ENCODE measurements at places on chromosomes 1 and 21.

- no peak for DNase-seq
Measured at GRCh38 chr1:7326366-7326765, 444.7 kb upstream of the VAMP3 start.

GRCh38 chr1:43319766-43320165 lies 17.9 kb upstream of the MPL start:
- DNase-seq = no peak

GRCh38 chr1:14853518-14853917 lies 255.0 kb downstream of the KAZN start:
- no peak for DNase-seq

- DNase-seq = no peak
Measured at GRCh38 chr21:35779690-35780570, 280.4 kb downstream of the SETD4 start.

GRCh38 chr1:202662081-202662480 lies 48.2 kb downstream of the SYT2 start:
- DNase-seq = no peak

DNA sequence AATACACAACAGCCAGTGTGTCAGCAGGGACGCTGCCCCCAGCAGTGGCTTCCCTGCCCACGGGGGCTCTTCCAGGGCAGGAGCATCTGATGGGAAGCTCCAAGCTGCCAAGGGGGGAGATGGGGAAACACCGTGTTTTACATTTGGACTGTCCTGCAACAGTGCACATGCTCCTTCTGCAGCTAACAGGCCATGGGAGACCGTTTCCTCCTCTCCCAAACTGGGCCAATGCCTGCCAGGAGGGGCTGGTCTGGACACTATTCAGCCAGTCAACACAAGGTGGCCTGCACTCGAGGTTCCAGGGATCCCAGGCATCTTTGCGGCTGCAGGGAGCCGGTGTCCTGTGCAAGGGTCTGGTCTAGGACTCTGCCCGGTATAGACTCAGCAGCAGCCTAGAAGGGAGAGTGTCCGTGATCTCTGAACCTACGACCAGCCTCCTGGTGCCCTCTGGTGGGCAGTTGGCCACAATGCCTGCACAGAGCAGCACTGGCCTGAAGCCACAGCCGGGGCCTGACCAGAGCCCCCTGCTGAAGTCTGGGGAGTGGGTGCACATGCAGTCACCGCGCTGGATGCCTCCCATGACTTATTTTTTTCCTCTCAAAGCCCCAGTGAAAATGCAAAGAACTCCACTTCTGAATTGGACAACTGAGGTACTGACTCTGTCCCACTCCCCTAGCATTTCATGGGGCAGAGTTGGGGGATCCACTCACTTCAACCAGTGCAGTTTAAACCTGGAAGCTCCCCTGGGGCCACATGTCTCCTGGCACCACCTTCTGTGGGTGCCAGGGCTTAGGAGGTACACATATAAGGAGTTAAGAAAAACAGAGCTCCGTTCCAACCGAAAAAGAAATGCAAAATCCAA lies 33.3 kb downstream of the RCC2 start:
- peak; percentile 35 for DNase-seq

- DNase-seq = no peak
Measured at GRCh38 chr1:244536316-244536715, 75.2 kb downstream of the CATSPERE start.

DNA sequence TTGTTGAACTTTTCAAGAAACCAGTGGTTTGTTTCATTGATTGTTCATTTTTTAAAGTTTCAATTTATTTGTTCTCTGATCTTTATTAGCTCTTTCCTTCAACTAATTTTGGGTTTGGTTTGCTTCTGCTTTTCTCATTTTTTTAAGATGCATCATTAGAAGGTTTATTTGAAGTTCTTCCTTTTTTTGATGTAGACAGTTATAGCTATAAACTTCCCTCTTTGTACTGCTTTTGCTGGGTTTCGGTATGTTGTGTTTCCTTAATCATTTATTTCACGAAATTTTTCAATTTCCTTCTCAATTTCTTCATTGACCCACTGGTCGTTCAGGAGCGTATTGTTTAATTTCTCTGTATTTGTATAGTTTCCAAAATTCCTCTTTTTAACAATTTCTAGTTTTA lies 133.3 kb upstream of the GPR52 start:
- no peak for DNase-seq

DNA sequence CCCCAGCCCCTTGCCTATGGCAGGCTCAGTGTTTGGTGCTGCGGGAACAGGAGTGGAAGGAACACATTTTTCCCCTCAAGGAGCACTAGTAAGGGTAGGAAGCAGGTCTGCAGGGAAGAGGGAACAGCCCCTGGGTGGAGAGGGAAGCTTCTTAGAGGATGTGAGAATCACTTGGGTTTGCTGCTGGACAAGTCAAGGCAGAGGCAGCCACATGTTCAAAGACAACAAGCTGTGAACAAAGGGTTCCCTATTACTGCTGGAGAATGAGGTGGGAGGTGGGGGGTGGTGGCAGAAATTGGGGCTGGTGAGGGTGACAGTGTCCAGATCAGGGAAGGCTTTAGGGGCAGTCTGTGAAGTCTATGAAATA lies 24.8 kb upstream of the CITED4 start:
- no peak for DNase-seq

DNA sequence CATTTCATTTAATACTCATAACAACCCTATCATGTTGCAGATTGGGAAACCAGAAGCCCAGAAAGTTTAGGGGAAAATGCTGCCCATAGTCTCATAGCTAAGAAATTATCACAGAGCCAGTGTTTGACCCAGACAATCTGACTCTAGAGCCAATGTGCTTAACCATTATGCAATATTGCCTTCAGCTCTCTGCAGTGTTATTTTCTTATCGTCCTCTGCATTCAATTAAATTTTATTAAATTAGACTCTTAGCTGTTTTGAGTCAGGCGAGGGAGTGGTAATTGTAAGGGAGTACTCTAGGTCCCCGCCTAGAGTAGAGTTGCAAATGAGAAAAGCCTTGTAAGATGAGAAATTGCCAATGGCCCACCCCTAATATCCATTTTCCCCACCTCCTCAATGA lies 191.1 kb downstream of the TTLL7 start:
- no peak for DNase-seq

- no peak for DNase-seq
Measured at GRCh38 chr1:233256191-233256590, 39.3 kb downstream of the PCNX2 start.
